Right lobe of liver (tissue), 6 donors: ENCODE measurements at places on chromosomes 6 and 20. TPM values are rescaled to one million over a fixed set of nuclear protein-coding genes. Genes with fewer than 3 reads are reported as not detected.

The PSMF1 gene
- 122 TPM for total RNA-seq

The RIPOR3 gene
- total RNA-seq: 13.2 TPM

The ANKRD66 gene
- total RNA-seq: not detected

The APOBEC2 gene
- not detected for total RNA-seq

The NANP gene
- 2.7 TPM for total RNA-seq

The SAMD10 gene
- total RNA-seq: 2.7 TPM

The MLN gene
- not detected for total RNA-seq

The FOXS1 gene
- not detected for total RNA-seq

The ME1 gene
- 14.4 TPM for total RNA-seq

The CENPQ gene
- total RNA-seq: 1.0 TPM

The TPD52L1 gene
- total RNA-seq: 41.6 TPM

The GSTA3 gene
- total RNA-seq: not detected

The VSTM2L gene
- 10.7 TPM for total RNA-seq

The ZFP57 gene
- total RNA-seq: not detected

The FAXC gene
- total RNA-seq: not detected

The TUBB2B gene
- 1.0 TPM for total RNA-seq

The AIF1 gene
- total RNA-seq: 28.5 TPM

The GPLD1 gene
- 53.0 TPM for total RNA-seq
